KG1 (cell line): ENCODE measurements at places on chromosomes 3 and 15.

DNA sequence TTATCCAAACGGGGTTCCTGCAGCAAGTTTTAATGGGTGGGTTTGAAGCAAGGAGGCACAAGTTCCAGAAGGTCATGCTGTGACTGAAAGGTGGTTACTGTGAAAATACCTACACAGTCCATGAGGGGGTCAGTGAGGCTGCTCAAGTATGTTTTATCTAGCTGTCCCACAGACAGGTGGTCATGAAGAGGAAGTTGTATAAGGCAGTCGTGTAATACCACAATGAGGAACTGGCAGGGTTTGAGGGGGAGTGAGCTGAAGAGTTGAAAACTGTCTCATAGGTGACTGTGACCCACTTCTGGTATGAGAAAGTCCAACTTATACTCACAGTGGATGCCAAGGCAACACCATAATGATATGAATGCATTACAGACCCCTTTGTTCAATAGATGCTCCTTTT lies 856.8 kb downstream of the OTOL1 start:
- DNase-seq, result peak; percentile 58

DNA sequence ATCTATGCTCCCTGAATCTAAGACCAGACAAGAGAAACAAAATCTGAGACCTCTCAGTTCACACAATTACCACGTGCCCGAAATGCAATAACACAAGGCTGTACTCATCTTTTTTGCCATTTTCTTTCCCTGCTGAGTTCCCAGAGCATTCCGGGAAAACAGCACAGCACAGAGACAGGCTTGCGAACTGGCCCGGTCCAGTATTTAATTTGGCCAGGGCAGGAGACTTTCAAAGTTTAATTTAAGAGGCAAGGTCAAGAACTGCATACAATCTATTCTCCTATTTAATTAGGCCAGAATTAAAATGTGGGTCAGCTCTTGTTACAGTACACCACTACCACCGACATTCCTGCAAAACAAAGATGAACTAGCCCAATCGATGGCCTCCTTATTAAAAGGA lies 87.5 kb upstream of the SNRPA1 start:
- no peak for DNase-seq

DNA sequence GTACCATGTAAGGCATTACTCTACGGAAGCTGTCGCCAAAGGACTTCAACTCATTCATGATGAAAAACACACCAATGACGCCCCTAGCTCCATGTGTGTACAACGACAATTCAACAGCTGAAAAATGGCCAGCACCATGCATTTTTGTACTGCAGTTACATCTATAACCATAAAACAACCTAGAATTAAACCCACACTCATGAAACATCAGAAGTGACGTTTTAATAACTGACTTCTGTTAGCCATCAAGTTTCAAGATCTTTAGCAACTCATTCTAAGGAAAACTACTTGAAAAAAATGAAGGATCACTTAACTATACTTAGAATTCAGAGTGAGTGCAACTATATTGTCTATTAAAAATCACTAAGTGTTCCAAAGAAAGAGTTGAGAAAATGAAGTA lies 84.9 kb downstream of the RFTN1 start:
- DNase-seq, result no peak

DNA sequence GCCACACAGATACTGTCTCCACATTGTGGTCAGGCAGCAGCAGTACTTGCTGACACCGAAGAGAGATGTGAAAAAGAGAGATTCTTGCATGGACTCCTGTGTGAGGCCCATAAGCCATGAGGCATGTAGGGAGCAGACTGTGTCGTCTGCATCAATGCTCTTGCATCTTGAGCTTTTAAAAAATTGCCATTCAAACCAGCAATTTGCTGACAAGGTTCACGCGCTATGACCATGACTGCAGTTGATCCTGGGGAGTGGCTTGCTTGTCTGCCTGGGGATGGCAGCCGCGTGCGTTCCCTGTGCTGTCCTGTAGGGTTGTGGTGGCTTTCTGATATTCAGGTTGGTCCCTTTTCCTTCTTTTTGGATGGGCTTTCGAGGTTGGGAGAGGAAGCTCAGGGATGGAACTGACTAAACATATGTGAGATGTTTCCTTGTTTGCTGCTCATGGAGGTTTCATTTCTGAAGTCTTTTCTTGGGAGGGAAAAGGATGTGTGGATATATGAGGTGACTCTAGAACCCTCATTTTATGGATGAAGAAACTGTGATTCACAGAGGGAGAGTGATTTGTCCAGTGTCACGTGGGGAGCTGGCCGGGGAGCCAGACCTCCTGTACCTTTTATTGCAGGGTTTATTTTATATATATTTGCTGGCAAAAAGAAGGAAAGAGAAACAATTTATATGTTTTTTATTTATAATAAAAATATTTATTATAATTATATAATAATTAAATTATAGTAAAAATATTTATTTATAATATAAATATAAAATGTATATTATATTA lies 48.6 kb downstream of the LPP start:
- no peak for DNase-seq

DNA sequence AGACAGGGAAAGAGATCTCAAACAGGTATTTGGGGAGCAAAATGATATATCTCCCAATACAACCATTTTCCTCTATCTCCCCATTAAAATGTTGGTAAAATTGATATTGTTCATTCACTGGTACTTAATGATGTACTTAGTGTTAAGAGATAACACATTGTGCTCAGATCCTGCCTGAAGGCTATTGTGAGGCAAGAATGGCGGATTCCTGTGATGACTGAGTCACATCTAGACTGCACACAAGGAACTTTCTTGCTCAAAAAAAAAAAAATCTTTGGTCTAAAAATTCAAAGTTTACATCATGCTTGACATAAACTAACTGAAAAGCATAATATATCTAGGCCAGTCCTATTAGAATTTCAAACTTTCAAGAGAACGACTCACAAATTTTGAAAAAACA lies 171.1 kb upstream of the TTC14 start:
- no peak for DNase-seq

- DNase-seq, result peak; percentile 51
Observed at GRCh38 chr3:19146685-19147650, 1.3 kb upstream of the KCNH8 start.

GRCh38 chr3:196122021-196122687 lies 40.3 kb upstream of the TFRC start:
- DNase-seq, result no peak

- DNase-seq, result no peak
Observed at GRCh38 chr3:27589795-27590194, 105.6 kb upstream of the SLC4A7 start.

DNA sequence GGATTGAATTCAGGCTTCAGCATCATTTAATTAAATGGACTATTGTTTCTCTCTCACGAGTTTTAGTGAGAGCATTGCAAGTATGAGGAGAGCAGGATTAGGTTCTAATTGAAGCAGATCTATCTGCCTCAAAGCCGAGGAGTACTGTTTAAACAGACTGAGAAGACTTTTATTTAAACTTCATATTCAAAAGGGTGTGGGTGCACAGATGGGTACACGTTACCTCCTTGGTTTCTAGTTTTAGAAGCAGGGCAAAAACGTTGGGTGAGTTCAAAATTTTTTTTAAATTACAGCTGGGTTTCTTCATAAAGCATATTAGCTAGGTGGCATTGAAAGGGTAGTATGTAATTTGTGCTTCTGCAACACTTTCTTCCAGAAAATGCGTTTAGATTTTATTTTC lies 26.5 kb upstream of the CLRN1 start:
- no peak for DNase-seq

DNA sequence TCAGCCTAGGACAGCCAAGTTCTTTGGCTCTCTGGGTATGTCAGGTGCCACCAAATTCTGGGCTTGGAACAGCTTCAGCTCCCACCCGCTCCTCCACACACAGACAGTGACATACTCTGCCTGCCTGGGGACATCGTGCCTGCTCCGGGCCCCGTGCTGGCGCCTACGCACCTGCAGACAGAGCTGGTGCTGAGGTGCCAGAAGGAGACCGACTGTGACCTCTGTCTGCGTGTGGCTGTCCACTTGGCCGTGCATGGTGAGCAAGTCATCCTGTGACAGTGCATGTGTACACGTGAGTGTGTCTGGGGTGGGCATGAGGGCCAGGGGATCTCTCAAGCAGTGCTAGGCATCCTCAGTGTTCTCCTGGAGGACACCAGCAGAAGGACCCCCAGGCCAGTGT lies 922 bp downstream of the IL17RC start:
- DNase-seq, result no peak

DNA sequence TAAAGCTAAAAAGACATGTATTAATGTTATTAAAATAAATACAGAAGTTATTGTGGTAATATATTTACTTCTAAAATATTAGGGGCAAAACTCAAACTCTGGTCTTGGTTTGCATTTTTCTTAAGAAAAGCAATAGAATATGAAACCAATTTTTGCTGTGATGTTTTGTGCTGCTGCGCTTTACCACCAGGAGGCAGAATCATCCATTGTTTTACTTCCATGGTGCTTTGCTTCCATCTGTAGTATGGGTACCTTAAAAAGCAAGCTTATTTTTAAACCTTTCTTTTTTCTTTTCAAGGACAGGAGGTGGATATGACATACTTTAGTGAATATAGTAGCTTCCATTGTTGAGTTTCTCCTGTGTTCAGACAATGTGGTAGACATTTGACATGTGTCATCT lies 46.6 kb upstream of the MRPL3 start:
- no peak for DNase-seq
